Activated T-helper 9 cell treated with anti-CD3 and anti-CD28 coated beads, Interleukin-2, amount 50 U/mL, for 16 hours (primary cell): ENCODE measurements at places on chromosomes 12 and 14.
A peak's percentile ranks its signal among the peaks of the same experiment; 100 is the strongest.

DNA sequence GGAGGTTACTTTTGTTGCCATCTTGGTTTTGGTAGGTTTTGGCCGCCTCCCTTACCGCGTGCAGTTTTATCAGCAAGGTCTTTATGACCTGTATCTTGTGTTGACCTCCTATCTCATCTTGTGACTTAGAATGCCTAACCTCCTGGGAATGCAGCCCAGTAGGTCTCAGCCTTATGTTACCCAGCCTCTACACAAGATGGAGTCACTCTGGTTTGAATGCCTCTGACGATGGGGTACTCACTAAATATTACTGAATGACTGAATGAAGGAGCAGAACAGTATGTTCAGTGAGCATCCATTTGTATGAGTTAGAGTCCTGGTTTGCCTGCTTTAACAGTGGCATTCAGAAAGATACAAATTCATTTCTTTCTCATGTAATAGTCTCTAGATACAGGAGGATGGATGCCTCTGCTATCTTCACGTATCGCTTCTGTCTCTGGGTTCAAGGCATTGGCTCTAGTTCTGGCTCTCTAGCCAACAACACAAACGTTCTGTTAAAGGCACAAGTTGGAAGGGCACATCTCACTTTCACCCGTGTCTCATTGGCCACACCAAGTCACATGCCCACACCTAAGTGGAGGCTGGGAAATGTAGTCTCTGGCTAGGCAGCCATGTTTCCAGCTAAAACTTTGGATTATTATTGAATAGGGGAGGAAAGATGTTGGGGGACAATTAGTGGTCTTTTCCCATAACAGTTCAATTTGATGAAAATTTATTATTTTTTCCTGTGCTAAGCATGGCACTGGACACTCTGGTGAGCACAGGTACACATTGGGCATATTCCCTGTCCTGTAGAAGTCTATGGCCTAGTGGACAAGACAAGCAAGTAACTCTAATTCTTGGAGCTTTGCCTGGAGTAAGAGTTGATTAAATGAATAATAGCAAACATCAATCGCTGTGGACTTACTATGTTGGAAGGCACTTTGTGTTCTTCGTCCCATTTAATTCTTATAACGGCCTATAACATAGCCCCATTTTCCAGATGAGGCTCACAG is 75.2 kb upstream of the RPH3A start:
- no peak for DNase-seq

DNA sequence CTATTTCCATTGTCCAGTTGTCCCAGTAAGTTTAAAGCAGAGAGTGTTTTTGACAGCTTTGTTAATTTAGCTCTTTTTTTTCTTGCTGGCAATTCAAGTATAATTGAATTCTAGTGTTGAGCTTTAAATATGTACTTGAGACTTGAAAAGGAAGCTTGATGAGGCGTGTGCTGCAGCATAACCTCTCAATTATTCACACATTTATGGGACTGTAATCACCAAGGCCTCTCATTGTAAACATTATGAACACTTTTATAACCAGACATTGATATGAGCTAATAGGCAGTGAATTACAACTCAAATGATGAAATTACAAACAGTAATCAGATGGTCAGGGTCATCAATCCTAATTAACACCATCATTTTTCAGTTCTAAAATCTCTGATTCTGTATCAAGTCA is 378.0 kb upstream of the DDHD1 start:
- no peak for DNase-seq

DNA sequence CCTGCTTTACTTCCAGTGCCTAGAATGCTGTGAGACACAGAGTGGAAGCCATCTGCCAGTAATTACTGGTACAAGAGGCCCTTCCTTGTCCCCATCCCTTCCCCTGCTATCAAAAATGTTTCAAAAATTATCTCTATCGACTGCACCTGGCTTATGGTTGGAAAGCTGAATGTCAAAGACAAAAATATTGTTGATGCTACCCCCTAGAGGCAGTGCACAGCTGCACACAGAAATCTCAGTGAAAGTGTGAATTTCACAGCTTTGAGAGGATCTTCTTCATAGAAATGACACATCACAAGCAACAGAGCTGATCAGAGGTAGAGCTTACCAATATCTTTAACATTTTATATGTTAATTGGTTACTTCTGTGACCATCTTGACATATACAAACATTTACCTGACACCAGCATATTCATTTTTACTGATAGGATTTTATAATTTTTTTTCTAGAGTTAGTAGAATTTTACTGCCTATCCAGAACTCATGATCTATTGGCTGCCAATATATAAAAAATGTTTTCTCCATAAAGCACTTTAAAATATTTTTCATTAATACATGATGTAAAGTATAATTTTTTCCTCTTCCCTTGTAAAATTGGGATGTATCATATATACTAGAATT is 138.0 kb downstream of the AACS start:
- DNase-seq, result no peak

- DNase-seq, result no peak
These were observed 112.0 kb downstream of the TSPAN8 start for GRCh38 chr12:71045781-71046180.

- DNase-seq, result peak; percentile 84
These were observed at the start of gene TRAF3 for GRCh38 chr14:102776761-102777710. Gene TRAF3, plus strand, starts transcription at chr14:102777449. Its CDS starts 92,753 bp downstream, at chr14:102870202.

DNA sequence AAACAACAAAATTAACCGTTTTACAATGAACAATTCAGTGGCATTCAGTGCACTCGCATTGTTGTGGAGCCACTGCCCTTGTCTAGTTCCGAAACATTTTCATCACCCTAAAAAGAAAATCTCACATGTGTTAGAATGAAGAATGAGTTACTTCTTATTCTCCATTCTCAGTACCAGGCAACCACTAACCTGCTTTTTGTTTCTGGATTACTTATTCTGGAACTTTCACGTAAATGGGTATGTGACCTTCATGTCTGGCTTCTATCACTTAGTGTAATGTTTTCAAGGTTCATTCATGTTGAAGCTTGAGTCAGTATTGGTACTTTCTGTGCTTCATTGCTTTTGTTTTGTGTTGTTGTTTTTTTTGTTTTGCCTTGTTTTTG is 15.6 kb downstream of the RCOR1 start:
- DNase-seq, result no peak

GRCh38 chr12:110699591-110700445 is 10.9 kb upstream of the HVCN1 start:
- DNase-seq, result no peak

DNA sequence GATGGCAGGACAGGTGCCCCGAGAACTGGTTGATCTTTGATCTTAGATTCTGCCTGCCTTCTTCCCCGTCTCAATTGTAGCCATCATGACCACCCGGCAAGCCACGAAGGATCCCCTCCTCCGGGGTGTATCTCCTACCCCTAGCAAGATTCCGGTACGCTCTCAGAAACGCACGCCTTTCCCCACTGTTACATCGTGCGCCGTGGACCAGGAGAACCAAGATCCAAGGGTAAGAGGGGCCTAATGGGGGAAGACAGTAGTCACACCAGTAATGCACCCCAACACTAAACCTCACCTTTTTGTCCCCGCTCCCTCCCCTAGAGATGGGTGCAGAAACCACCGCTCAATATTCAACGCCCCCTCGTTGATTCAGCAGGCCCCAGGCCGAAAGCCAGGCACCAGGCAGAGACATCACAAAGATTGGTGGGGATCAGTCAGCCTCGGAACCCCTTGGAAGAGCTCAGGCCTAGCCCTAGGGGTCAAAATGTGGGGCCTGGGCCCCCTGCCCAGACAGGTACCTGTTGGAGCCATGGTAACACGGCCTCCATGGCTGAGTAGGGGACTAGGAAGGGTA is 556 bp downstream of the TROAP start:
- no peak for DNase-seq

DNA sequence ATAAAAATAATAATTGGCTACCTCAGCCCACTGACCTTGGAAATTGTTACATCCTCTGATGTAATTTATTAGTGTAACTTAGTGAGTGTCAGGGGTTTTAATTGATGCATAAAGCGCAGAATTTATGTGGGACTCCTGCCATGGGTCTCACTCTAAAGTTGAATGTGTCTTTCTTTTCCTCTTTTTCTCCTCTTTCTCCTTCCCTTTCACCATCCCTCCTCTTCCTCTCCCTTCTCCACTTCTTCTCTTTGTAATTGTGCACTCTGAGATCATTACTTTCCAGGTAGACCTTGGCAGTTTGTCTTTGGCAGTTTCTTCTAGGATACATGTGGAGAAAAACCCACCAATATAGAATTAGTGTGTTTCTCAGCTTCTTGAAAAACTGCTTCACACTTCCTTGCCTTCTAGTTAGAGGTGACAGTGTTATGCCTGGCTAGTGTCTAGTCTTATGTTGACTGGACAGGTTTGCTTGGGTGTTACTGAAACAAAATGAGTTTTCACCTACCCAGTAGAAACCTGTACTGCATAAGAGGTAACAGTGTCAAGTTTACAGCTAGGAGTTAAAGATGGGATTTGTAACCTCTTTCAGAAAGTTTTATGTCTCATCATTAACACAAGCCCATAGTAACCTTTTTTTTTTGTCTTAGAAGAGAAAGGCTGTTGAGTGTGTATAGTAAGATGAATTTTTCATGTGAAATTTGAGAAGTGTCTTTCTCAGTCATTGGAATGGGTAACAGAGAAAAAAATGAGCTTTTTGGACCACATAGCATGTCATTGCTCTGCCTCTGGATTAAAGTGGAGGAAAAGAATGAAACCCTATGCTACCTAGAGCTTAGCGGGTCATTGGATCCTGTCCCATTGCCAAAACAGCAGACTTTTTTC is 18.6 kb downstream of the PELI2 start:
- DNase-seq, result no peak

DNA sequence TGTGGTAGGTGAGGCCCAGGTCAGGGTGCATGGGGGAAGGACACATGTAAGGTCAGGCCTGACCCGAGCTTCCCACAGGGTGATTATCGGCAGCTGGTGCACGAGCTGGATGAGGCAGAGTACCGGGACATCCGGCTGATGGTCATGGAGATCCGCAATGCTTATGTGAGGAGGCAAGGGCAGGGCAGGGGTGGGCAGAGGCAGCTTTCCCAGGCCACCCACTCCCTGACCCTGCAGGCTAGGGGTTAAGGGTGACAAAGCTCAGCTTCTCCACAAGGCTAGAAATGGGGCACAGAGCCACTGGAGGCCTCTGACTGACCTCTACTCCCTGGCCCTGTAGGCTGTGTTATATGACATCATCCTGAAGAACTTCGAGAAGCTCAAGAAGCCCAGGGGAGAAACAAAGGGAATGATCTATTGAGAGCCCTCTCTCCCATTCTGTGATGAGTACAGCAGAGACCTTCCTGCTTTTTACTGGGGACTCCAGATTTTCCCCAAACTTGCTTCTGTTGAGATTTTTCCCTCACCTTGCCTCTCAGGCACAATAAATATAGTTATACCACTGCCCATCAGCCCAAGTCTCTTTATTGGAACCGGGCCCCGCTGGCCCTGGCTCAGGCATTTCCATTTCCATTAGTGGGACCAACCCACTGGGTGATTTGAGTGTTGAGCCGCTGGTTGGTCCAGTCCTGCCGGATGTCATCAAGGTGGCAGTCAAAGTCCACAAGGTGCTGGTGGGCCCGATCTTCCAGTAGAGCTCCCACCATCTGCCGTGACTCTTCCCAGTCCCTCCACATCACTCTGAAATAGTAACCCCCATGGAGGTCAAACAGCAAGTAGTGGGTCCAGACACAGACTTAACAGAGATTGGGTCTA is 2.6 kb downstream of the PSME1 start:
- no peak for DNase-seq

GRCh38 chr12:46535376-46535775 is 162.8 kb upstream of the SLC38A2 start:
- DNase-seq, result no peak

DNA sequence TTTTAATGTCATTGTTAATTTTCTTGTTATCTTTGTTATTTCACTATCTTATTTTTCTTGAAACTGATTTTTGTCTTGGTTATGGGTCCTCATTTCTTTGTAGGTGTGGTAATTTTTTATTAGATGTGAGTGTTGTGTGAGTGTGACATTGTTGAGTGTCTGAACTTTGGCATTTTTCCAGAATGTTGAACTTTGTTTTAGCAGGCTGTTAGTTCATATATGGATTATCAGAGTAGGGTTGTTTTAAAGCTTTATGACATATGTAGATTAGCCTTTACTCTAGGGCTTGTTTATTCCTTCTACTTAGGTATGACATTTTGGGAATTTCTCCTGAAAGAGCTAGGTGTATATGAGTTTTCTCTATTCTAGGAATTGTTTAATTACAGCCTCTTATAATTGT is 103.9 kb downstream of the ARID2 start:
- no peak for DNase-seq

DNA sequence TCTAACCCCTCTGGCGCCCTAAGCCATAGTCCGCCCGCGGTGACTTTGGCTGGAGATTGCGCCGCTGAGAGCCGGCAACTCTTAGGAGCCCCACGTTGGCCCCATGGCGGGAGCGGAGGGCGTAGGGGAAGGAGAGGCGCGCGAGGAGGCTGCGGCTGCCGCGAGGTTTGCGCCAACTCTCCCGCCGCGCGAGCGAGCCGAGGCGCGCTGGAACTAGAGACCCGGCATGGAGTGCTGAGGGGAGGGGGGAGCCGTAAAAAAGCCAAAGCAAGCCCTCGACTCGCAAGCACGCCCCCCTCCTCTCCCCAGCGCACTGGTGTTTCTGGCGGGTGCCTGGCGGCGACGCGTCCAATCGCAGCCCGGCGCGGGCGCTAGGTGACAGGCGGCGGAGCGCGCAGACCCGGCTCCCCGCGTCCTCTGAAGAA is at the start of gene SYT10:
TSS of gene SYT10 (minus strand) at position 233 of the 425 bp plus-strand sequence. CDS start 297 bp downstream, outside the sequence.
- DNase-seq, result no peak

- no peak for DNase-seq
These were observed 400.3 kb downstream of the ZFP36L1 start for GRCh38 chr14:68392393-68393141.

- DNase-seq, result no peak
These were observed 1124.7 kb downstream of the FLRT2 start for GRCh38 chr14:86654558-86655184.

GRCh38 chr12:10031771-10032175 is 1.3 kb downstream of the CLEC9A start:
- no peak for DNase-seq

DNA sequence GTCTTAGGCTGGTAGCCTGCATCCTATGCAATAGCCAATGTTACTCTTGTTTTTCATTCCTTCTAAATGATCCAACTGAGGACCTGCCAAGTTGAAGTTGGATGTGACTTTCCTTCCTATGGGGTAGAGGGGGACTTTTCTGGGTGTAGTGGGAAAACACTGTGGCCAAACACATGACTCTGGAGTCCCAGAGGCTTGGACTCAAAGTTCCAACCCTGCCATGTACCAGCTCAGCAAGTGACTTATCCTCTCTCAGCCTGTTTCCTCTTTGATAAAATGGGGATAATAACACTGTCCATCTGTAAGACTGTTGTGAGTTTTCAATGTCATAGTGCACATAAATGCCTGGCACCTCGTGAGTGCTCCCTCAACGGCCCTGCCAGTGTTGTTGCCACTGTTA is 97.0 kb downstream of the ZFP36L1 start:
- no peak for DNase-seq

GRCh38 chr12:105083551-105084105 is 630 bp downstream of the ALDH1L2 start:
- DNase-seq, result no peak

- no peak for DNase-seq
These were observed 27.6 kb upstream of the GALNT16 start for GRCh38 chr14:69232388-69232787.
